ENCODE measurements at places on chromosomes 3 and 15.
A peak's percentile ranks its signal among the peaks of the same experiment; 100 is the strongest.

- no peak for DNase-seq
These were observed 18.8 kb upstream of the PRKCI start for GRCh38 chr3:170203457-170203856.

DNA sequence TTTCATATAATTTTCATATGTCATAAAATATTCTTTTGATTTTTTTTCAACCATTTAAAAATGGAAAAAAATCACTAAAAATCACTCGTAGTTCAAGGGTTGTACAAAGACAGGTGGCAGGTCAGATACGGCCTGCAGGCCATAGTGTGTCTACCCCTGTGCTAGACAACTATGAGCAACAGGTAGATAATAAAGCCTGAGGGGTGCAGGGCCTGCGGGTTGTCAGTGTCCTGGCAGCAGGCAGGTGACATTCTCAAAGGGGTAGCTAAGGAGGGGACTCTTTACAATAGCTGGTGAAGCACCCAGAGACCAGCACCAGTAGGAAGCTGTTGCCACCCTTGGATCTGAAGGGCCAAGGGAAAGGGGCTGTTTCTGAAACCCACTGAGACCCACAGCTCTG, 34.4 kb downstream of the MINAR1 start:
- DNase-seq: no peak

DNA sequence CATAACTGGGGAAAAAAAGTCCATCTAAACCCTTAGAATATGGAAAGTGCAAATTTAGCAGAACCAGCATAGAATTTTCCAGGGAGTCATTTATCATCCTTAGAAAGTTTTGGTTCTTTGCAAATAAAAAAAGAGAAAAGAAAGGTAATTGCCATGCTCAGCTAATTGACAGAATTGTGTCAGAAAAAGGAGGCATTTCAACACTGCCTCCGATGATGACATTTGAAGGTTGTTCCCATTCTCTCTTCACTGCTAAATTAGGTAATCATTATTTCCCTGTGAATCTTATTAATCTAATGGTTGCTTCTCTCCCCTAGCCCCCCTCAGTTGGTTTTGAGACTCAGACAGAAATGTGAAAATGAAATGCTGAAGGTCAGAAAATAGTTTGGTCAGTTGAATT, 139.2 kb downstream of the PDCD6IP start:
- no peak for DNase-seq

GRCh38 chr15:51589881-51590568, 32.5 kb downstream of the DMXL2 start:
- no peak for DNase-seq

- no peak for DNase-seq
These were observed 189.8 kb upstream of the TBC1D5 start for GRCh38 chr3:17932136-17932771.

GRCh38 chr3:45599424-45599886, 4.9 kb downstream of the LIMD1 start:
- no peak for DNase-seq

DNA sequence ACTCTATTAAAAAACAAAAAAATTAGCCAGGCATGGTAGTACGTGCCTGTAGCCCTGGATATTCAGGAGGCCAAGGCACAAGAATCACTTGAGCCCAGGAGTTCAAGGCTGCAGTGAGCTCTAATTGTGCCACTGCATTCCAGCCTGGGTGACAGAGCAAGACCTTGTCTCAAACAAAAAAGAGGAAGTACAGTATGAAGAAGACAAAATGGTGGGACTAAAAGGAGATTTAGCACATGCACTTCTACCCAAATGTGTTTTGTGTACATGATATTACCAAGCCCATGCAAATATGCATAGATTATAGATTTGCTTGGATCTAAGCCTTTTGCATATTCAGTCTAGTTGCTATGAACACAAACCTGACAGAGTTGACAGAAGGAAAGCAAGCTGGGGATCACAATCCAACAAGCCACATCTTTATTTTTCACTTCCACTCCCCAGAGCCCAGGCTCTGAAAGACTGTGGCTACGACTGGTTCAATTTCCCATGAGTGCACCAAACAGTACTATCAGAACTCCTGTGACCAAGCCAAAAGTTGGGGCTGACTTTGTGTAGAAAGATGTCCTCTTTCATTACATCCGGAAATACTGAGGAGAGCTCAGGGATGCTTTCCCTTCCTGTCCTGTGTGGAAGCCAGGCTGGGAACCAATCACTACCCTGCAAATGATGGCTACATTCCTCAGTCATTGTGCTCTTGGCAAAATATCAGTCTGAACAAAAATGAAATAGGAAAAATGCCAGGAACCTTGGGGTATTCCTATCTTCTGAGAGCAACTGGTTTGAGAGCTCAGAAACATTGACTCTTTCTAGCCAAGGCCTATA, 49.4 kb downstream of the TGM4 start:
- DNase-seq: peak; percentile 54

DNA sequence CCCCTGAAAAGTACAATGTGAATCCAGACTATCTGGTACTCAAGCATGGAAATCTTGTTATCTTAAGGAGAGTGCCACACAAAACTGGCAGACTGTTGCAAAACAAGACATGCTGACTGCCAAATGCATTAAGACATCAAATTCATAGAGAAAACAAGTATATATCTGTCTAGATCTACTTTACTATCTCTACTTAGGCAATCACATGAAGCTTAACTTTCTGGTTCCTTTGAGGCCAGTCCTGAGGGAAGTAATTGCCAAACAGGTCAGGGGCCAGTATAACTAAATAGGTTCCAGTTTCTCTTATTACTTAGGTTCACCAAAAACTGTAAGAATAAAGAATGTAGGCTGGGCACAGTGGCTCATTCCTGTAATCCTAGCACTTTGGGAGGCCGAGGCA, 15.9 kb upstream of the SLC4A7 start:
- peak; percentile 61 for DNase-seq

- DNase-seq: no peak
These were observed 436.0 kb upstream of the THBS1 start for GRCh38 chr15:39144613-39145499.

GRCh38 chr3:107925851-107926250, 165.0 kb downstream of the CD47 start:
- DNase-seq: no peak

DNA sequence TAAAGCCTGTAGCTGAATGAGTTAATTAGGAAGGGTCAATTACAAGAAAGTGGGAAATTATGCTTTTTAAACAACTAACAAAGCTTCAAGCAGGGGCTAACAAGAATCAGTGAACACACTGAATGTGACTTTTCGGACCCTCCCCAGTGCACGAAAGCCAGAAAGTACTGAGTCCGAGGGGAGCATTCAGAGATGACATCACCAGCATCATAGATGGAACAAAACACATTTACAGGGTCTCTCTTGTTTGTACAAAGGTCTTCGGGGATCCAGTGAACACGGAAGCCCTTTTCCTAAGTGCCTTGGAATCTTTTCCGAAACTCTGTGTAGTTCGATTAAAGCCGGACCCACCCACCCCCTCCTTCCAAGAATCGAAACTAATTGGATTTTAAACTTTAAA, 829 bp downstream of the DCP1A start:
- peak; percentile 29 for DNase-seq

DNA sequence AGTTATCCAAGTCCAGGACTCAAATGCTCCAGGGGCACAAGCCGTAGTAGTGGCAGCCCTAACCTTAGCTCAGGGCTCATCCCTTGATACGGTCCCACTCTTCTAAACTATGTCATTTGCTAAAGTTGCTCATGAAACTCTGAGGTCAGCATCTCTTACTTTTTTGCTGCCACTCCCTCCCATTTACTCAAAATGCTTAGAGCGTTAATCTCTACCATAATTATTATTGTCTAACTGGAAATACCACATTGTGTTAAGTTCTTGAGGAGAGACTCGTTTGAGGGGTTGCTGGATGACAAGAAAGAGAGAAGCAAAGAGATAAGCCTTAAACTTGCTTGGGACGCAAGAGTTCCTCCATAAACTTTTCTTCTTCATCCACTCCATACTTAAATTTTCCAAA, 26.9 kb upstream of the TMOD3 start:
- no peak for DNase-seq

DNA sequence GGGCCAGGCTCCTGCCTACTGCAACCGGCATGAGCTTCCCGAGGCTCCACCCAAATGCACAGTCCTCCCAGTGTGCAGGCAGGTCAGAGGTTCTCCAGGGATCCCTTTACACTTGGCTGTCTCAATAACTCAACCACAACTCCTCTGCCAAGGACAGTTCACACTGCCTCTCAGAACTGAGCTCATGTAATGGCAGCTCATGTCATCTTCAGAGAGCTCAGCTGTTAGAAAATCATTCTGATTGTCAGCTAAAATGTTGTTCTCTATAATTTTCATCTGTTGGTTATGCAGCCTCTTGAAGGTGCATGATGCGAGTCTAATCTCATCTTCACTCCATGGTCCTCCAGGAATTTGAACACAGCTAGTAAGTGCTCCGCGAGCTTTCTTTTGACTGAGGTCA, 76.7 kb downstream of the SST start:
- DNase-seq: no peak

Measured in iris pigment epithelial cell (primary cell).